Inflammatory macrophage (primary cell): ENCODE measurements at places on chromosomes 13 and 19.
A peak's percentile ranks its signal among the peaks of the same experiment; 100 is the strongest.

DNA sequence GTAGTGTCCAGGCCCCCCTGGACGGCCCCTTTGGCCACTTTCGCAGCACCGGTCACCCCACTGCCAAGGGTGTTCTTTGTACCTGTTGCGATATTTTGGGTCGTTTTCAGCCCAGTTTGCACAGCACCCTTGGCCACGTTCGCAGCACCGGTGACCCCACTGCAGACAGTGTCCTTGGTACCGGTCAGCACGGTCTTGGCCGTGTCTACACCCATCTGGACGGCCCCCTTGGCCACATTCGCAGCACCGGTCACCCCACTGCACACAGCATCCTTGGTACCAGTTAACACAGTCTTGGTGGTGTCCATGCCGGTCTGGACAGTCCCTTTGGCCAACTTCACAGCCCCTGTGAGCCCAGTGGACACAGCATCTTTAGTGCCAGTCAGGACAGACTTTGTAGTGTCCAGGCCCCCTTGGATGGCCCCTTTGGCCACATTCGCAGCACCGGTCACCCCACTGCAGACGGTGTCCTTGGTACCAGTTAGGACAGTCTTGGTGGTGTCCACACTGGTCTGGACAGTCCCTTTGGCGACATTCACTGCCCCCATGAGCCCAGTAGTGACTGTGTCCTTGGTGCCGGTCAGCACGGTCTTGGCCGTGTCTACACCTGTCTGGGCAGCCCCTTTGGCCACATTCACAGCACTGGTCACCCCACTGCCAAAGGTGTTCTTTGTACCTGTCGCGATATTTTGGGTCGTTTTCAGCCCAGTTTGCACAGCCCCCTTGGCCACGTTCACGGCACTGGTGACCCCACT, 6.8 kb downstream of the PLIN4 start:
- no peak for DNase-seq

- DNase-seq = no peak
These were observed 3.8 kb upstream of the KCNRG start for GRCh38 chr13:50011461-50011860.

GRCh38 chr13:109383683-109384082, 402.7 kb downstream of the IRS2 start:
- no peak for DNase-seq

GRCh38 chr19:343941-344624, 513 bp downstream of the MIER2 start:
- DNase-seq = peak; percentile 6

DNA sequence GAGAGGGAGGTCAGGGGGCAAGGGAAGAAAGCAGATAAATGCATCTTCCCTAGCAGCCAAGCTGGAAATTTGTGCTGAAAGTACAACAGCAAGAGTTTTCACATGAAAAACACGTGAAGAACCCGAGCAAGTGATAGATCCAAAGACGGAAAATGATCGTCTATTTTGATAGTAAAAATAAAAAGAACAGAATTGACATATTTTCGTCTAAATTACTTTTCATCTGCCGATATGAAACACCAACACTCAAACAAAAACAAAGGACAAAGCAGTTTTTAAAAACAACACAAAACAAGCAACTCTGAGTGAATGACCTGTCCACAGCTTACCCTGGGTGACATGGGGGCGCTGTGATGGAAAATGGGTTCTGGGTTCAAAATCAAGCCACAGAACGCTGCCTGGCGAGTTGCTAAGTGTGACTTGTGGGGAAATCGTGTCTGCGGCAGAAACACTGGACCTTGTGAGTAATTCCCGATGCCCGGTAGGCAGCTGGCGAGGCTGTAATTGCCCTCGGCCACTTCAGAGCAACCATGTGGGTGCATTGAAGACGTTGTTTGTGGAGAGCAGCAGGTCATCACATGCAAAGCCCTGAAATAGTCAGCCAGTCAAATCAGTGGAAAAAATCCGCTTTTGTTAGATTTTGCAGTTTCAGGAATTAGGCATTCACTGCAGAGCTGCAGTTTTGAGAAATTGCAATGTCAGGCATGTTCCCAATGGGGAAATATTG, 7.4 kb downstream of the SOX1 start:
- no peak for DNase-seq

- no peak for DNase-seq
These were observed 144.8 kb downstream of the LIG4 start for GRCh38 chr13:108070491-108070890.
